A673 (cell line): ENCODE measurements at places on chromosomes 2 and 18. TPM values are rescaled to one million over a fixed set of nuclear protein-coding genes. Genes with fewer than 3 reads are reported as not detected.

The KLHL30 gene
- total RNA-seq: 0.09 TPM in 1 of 2 replicates, not detected in the other

The IL36A gene
- total RNA-seq: not detected in 2 replicates

The PIEZO2 gene
- total RNA-seq: 5.5 and 8.8 TPM in 2 replicates

The IHH gene
- total RNA-seq: 0.15 TPM in 2 replicates

The TMEM200C gene
- not detected in 2 replicates for total RNA-seq

The GRB14 gene
- total RNA-seq: 0.55 and 0.73 TPM in 2 replicates

The IL1RN gene
- total RNA-seq: not detected in 2 replicates
